ENCODE measurements at places on chromosomes 13 and 19.

GRCh38 chr13:100138859-100139491 is 50.1 kb downstream of the PCCA start:
- peak; percentile 32 for DNase-seq

DNA sequence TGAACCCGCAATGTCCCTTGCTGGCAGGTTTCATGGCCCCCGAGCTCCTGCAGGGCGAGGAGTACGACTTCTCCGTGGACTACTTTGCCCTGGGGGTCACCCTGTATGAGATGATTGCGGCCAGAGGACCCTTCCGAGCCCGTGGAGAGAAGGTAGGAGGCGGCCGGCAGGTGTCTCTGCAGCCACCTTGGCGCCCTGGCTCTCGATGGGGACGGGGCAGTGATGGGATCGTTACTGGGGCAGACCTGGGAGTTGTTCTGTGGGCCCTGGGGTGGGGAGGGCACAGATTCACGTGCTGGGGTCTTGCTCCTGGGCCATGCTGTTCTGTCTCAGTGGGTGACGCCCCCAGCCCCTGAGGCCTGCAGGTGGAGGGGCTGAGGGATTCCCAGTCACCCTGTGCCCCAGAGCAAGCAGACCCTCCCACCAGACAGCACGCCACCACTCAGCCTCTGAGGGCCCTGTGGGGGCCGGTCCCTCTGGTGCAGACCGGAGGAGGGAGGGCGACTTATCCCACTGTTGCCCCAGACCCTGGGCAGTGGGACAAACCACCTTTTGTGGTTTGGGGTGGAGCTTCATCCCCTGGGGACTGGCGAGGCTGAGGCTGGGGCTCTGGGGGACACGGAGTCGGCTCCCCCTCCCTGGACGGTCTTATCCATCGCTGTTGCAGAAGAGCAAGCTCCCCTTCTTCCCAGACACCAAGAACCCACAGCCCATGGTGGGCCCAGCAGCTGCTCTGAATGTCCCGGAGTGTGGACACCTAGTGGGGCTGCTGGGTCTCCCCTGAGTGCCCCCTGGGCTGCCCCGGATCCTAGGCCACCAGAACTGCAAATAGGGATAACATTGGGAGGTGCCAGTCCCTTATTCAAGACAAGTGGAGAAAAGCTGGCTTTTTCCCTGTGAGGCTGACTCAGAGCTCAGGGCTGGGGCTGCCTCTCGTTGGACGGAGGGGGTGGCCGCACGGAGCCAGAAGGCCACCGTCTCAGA is 27.5 kb upstream of the TMEM255B start:
- DNase-seq = no peak

DNA sequence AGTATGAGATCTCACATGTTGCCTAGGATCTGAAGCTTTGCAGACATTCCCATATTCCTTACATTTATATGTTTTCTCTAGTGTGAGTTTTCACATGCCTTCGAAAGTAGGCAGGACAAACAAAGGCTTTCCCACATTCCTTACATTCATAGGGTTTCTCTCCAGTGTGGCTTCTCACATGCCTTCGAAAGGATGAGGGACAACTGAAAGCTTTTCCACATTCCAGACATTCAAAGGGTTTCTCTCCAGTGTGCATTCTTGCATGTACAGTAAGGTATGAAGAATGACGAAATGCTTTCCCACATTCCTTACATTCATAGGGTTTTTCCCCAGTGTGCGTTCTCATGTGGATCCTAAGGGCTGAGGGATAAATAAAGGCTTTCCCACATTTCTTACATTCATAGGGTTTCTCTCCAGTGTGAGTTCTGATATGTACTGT is 14.2 kb downstream of the ZNF699 start:
- DNase-seq = peak; percentile 15

DNA sequence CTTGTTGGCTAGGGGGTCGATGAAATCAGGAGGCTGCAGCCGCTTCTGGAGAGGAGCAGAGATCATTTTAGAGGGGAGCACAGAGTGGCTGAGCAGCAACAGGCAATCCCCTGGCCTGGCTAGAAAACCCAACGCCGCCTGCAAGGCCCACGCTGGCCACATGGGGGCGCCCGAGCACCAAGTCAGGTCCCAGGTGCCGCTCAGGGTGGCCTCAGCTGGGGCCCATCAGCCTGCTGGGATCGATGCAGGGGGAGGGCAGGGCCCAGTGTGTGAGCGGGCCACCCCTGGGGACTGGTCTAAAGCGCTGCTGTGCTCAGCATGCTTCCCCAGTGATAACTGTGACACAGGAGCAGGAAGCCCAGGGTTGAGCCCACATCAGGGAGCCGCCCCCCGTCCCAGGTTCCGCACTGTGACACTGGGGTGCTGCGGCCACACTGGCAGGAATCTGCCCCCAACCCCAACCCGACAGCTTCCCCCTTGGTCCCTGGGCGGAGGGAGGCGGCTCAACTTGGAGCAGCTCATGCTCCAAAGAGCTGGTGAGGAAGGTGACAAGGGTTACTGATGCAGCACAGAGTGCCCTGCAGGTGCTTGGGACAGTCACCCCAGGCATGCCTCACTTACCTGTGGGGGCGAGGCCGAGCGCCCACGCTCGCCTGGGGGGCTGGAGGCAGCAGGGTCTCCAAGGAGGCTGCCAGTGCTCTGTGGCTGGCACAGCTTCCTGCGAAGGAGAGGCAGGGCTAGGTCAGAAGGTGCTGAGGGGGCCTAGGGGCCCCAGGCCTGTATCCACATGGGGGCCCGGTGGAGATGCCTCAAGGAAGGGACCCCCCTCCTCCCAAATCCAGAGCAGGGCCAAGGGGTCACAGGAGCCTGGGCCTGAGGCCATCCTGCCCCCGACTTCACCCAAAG is 13.3 kb upstream of the ISYNA1 start:
- peak; percentile 79 for DNase-seq

GRCh38 chr19:56504581-56504980 is 3.1 kb upstream of the ZNF471 start:
- DNase-seq = peak; percentile 6

DNA sequence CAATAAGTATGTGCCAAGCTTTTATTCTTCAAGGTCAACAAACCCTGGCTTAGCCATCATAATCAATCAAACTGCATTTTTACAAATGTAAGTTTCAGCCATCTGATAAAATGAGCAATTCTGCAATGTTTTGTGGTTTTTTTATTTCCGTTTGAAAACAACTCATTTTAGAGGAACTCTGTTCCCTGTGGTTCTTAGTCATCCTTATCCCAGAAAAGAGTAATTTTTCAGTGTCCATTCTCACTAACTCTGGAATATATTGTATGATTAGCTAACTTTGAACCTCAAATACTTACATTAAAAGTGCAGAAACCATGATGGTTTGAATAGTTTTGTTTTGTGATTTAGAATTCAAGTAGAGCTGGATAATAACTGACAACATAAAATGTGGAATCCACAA is 87.6 kb downstream of the IRS2 start:
- DNase-seq = peak; percentile 79

DNA sequence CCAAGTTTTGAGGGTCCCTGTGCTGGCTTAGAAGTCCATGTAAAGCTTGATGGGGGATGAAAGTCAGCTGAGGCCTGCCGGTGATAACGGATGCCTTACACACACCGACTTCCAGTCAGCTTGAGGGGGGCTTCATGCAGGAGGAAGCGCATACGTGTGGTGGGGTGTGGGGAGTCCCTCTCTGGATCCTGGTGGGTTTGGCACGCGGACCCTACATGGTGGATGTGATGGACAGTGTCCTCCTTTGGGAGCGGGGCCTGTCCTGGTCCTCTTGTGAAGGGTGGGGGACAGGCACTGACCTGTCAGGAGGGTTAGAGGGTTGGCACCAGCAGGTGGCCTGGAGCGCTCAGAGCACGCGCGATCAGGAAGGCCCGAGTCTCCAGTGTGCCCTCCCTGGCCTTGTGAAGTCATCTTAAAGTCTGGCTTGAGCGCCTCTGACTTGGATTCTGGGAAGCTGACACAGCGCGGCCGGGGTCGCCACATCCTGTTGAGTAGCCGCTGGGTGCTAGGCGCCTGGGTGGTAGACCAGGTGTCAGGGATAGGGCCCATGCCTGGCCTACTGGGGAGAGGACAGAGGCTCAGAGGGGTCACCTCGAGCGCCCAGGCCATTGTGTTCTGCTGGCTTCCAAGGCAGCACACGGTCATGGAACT is 2.9 kb downstream of the DAZAP1 start:
- no peak for DNase-seq

DNA sequence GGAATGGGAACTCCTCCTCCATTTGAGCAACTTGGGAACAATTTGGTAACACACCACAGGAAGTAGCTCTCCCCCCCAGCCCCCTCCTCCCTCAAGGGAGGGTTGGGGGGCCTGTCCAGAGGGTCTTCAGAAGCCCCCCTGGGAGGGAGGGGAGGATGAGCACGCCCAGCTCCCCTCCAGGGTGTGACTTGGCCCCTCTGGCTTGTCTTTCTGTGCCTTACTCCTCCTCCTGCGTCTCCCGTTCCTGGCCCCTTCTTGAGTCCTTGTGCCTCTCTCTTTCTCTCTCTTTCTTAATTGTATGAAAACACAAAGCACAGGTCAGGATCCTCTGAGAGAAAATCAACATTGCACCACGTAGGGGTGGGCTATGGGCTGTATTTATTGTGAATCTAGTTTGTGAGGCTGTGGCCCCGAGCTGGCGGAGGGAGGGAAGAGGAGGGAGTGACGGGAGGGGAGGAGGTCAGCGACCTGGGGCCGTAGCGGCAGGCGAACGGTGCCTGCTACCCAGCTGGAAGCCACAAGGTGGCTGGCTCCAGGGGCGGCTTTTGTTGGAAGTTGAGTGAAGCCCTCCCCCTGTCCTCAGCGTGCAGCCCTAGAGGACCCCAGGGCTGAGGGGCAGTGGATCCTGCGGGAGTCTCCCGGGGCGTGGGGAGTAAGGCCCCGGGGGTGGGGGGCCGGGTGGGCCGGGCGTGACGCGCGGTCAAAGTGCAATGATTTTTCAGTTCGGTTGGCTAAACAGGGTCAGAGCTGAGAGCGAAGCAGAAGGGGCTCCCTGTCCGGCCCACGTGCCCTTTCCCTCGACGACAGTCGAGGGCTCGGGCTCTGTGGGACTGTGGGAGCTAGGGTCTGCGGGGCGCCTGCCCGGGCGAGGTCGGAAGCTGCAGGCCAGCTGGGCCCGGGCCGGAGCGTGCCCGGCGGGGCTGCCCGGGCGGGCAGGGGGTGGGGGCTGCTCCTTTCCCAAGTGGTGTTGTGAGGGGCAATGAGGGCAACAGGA is 6.4 kb downstream of the LYL1 start:
- DNase-seq = no peak

- DNase-seq = no peak
These were observed 68.3 kb downstream of the ATP8A2 start for GRCh38 chr13:25440061-25440460.

GRCh38 chr19:29947871-29948270 is 5.8 kb downstream of the URI1 start:
- no peak for DNase-seq

Measured in fibroblast of skin of scalp (primary cell).